ENCODE measurements at places on chromosomes 4 and X. TPM values are rescaled to one million over a fixed set of nuclear protein-coding genes. Genes with fewer than 3 reads are reported as not detected.

Gene DCLK2
- not detected for total RNA-seq

GRCh38 chr4:74794382-74795010 lies at the start of gene BTC:
Gene BTC (minus strand): TSS chr4:74794523. CDS start chr4:74794325, 198 bp downstream.
- peak; percentile 3 for DNase-seq

- DNase-seq = no peak
Measured at GRCh38 chr4:149784018-149784417, 31.6 kb downstream of the IQCM start.

DNA sequence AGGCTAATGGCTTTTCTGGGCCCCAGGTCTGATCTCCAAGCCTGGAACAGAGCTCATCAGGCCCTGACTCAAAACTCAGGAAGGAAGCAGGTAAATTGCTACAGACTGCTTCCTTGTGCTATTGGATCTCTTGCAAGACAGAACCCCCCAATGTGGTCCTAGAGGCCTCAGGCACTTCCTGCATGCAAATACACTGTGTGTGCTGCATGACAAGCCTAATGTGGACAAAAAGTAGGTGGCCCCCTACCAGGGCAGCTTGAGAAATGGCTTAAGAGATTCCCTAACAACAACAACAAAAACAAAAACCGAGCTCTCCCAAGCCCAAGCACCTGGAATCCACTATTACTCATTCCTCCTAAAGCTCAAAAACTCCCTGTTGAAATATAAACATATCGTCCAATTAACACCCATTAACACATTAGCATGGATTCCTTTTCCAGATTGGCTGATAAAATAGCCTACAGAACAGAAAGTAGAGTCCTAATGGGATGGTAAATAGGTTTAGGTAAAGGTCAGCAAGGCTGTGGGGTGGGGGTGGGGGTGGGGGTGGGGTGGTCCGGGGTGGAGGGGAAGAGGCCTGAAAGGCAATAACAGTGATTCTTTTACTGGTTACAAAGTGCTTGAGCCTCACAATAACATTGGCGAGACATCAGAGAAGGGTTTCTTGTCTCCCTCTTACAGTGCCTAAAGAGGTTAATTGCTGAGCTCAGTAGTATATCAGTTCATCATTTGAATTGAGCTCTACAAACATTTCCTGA lies 24.1 kb upstream of the FGF16 start:
- DNase-seq = no peak

All from activated naive CD8-positive, alpha-beta T cell treated with anti-CD3 and anti-CD28 coated beads for 36 hours (primary cell).